ENCODE measurements at places on chromosomes 6 and 20.

DNA sequence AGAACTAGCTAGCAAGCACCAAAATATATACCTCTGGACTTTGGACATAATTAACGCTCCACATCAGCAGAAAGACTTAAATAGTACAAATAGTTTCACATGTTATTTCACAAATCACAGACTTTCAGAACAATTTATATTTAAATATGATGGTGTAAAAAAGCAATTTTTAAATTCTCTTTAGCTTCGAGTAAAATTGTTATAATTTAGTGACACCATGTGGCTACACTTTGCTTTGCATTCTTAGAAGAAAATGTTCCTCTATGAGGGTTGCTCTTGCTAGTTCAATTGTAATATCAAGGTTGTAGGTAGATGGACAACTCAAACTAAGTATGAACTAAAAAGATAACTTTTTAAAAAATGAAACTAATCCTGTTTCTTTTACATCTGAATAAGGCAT lies 69.0 kb downstream of the BTBD9 start:
- no peak for DNase-seq

DNA sequence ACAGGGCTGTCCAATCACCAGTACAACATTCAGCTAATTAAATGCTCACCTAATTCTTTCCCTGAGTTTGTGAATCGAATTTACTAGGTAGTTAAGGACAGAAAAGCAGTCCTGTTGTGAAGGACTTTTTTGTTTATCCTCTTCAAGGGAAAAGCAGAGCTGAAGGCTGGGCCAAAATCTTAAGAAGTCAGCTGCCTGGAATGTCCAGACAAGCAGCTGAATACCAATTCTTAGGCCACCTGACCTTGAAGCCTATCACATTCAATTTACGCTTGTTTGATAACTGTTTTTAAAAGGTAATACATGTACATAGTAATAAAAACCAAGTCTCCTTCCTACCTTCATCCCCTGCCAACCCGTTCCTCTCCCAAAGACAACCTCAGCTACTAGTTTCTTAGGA lies 56.4 kb downstream of the UQCC1 start:
- no peak for DNase-seq

DNA sequence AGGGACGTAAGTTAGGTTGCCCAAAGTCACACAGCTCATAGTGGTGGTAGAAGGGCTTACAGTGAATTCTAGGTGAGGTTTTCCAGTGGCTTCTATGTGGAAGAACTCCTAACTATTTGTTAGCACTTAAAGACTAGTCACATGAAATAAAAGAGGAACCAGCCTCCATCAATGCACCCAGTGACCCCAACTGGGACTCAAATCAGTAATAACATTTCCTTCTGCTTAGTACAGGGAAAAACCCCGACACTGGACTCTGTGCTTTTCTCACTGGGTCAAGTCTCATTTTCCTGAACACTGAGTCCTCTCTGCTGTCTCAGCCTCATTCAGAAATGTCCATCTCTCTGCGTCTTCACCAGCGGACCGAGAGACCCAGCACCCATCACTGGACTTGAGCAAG lies 89.2 kb downstream of the SLC22A23 start:
- DNase-seq = no peak

DNA sequence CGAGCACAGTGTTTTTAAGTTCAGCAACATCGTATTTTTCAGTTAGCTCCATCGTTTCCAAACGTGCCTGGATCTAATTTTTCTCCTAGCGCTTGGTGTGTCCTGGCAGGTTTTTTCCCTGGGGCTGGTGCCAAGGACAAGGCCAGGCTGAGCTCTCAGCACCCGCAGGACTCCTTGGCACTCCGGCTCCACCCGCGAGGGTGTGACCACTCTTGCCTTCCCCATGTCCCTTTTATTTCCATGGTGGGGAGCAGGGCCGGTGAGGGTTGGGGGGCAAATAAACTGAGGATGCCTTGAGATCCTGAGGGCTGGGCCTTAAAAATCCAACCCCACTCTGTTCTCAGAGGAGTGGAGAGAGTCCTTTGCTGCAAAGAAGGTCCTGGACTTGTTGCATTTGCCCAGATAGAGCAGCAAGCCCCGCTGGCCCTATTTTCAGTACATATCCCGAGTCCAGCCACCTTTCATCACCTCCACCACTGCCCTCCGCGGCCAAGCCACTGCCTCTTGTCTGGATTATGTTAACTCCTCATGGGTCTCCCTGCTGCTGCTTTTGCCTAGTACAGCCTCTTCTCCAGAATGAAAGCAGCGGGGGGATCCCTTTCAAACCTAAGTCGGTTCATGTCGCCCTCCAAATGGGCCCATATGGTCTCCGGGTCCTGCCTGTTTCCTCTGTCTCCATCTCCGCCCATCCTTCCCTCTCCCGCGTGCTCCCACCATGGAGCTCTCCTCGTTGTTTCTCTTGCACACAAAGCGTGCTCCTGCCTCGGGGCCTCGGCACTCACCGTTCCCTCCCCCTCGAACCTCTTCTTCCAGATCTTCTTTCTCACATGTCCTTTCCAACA lies 4.5 kb upstream of the RAB44 start:
- no peak for DNase-seq

GRCh38 chr20:58073945-58074856 lies 154.3 kb downstream of the ANKRD60 start:
- no peak for DNase-seq

All from activated T-cell treated with anti-CD3 and anti-CD28 coated beads, Interleukin-2, amount 50 U/mL, for 4 hours (primary cell).